ENCODE measurements at places on chromosomes 7 and 10.

DNA sequence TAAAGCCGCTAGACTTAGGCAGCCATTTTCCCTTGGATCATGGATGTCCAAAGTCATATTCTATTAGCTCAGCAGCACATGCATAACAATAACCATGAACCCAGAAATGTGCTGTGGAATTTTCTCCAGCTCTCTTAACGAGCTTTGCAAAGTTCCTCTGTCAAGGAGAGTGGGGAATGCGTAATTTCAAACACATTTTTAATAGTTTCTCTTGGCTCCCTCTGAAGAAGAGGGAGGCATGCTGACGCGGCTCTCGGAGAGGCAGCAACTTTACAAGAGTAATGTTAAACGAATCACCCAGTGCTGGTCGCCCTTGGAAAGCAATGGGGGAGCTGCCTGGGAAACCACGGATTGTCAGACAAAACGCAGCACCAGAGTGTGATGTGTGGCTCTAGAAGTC is 114.8 kb downstream of the RAB18 start:
- DNase-seq: peak; percentile 31

GRCh38 chr10:31101123-31101522 is 69.5 kb upstream of the ZNF438 start:
- DNase-seq: peak; percentile 86

GRCh38 chr10:73625004-73625883 is 16.0 kb downstream of the MYOZ1 start:
- DNase-seq: peak; percentile 42

DNA sequence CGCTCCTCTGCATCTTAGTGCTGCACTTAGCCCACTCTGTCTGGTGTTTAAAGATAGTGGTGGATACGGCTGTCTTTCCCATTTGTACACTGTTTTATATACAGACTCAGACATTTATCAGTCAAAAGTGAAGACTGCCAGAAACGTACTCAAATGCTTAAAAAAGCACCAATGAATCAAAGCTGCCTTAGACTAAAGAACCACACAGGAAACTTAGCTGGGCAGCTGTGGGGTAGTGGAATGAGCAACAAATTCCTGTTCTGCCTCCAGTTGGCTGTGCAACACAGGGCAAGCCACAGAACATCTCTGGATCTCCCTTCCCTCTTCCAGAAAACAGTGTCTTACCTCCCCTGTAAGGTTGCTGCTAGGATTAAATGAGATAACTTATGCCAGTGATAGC is 76.0 kb downstream of the ATXN7L1 start:
- peak; percentile 61 for DNase-seq

DNA sequence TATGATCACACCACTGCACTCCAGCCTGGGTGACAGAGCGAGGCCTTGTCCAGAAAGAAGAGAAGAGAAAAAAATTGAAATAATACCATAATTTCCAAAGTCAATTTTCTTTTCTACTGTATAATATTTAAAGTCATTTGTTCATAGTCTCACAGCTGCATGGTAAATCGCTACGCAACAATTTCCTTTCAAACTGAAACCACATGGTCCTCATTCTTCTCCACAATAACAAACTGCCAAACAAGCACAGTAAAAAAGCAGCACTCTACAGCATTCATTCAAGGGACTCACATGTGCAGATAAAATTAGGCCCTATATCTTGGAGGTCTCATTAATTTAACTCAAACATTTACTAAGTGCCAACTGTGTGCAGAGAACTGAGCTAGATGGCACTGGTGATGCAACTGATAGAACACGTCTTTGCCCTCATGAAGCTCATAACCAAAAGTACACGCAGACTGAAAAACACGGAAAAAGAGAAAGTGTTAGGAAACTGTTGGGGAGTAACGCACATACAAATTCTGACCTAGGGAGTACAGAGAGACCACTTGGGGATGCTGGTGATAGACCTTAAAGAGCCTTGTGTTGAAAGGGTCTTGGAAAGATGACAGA is 68.4 kb upstream of the SRRM3 start:
- peak; percentile 18 for DNase-seq

GRCh38 chr7:40156988-40157387 is 22.2 kb downstream of the SUGCT start:
- DNase-seq: peak; percentile 13

All from EH (cell line).